Peyer's patch (tissue), 4 donors: ENCODE measurements at places on chromosomes 16 and 17.
A peak's percentile ranks its signal among the peaks of the same experiment; 100 is the strongest.

DNA sequence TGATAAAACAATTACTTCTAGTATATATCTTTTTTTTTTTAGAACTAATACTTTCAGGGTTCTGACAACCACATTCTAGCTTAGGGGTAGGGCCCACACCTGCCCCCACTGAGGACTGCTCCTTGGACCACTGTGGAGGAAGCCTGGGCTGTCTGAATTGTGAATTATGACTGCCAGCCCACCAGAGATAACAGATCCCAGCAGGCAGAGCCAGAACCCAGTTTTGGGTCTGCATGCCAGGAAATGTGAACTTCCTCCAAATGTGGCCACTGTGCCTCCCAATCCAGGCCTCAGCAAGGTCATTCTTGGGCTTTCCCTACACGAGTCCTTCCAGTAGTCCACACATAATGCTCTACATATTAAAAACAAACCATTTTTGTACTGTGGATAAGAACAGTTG is 15.9 kb downstream of the VEZF1 start:
- no peak for DNase-seq

- no peak for DNase-seq
Measured at GRCh38 chr17:44187131-44187899, 543 bp downstream of the TMUB2 start.

DNA sequence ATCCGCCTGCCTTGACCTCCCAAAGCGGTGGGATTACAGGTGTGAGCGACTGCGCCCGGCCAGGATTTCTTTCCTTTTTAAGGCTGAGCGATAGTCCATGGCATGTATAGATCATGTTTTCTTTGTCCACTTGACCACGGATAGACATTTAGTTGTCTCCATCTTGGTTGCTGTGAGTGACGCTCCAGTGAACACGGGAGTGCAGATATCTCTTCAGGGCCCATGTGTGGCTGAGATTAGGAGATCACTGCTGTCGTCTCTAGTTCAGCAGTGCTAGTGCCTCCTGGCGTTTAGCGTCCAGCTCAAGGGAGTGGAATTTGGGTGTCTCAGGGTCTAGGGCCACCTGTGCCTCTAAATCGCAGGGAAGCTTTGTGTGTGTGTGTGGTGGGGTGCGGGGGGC is 41.5 kb downstream of the ABCC1 start:
- no peak for DNase-seq

DNA sequence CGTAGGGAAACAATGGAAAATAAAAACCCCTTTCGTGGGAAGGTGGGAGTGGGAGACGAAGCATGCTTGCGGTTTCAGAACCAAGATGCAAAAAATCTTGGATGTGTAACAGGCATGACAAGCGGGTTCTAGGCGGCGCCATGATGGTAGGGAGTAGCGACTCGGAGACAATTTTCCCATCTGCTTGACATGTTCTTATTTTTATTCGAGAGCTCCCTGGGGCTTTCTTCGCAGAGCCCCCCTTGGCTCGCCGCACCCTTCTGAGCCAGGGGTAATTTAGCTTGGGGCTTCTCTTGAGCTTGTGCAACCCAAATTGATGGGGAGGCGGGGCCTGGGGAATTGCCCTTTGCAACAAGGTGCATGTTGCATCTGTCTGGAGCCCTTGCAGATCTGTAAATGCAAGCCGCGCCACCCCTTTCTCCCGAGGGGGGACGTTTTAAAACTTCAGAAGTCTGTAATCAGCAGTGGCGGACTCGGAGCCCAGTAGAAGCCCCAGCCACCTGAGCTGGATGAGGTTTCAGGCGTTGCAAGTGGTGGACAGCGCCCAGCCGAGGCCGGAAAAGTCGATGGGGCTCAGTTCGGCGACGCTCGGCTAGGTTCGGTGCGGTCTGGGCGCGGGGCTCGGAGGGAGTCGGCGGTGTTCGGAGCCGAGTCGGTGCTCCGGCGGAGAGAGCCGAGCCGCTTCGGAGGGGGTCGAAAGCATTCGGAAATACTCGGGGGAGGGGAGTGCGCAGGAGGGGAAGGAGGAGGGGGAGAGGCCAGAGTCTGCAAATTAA is 2.9 kb downstream of the GNAO1 start:
- peak; percentile 54 for DNase-seq

DNA sequence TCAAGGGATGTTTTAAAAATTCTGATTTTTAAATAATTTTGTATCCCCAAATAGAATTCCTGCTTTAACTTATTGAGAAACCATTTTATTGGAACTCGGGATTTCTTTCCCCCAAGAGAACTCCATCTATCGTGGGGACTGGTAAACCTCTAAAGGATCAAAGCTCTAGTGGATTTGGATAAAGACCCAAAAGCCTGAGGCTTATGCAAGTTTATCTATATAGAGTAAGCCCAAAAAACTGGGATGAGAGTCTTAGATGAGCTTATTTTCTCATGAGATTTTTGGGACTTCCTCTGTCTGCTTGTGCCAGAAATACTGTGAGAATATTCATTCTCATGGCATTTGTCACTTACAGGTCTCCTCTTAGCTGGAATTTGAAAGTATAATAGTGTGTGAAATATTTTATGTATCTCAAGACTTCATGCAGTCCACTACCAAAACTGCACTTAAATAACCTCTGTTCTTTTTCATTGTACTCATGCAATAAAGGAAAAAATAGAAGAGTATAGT is 333.1 kb downstream of the BCAS3 start:
- DNase-seq = no peak

DNA sequence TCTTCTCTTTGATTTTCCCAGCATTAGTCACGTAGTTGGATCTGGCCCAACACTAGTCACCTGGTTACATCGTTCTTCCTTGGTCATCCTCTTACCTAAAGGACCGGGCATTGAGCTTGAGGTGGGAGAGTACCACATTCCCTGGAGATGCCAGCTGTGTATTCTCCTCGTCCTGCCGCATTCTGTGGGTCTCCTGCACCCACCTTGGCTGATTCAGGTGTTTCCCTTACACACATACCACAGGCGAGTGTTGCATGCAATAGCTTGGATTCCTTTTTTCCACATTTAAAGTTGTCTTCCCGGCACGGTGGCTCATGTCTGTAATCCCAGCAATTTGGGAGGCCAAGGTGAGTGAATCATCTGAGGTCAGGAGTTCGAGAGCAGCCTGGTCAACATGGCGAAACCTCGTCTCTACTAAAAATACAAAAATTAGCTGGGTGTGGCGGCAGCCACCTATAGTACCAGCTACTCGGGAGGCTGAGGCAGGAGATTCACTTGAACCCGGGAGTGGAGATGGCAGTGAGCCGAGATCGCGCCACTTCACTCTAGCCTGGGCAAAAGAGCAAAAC is 21.6 kb upstream of the CLEC18C start:
- DNase-seq = no peak

DNA sequence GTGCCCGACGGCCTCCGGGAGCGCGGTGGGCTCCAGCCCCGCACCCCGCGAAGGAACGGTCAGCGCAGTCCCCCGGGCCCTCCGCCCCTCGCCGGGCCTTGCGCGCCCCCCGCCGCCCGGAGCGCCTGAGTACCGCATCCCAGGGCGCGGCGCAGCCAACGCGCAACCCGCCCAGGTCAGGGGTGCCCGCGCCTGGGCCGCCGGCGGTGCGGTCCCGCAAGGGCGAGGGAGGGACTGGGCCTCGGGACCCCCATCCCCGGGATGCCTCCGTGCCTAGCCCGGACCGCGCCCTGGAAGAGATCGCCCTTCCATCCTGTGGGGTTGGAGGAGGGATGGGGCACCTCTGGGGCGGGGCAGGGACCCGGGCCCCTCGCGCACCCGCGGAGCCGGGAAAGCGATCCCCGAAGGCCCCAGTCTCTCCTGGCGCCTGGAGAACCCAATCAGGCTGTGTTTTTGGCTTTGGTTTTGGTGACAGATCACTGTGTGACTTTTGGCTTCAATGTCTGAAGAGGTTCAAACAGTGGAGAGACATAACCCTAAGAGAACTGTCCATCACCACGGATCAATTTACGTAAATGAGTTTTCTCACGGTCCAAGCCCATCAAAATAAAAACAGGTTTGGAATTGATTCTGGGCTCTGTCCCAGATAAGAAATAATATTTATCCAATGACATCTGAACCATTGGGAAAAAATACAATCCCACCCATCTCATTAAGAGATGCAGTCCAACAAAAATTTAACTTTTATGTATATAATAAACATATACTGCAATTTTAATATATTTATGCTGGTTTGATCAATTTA is 17.8 kb downstream of the ENPP7 start:
- no peak for DNase-seq

DNA sequence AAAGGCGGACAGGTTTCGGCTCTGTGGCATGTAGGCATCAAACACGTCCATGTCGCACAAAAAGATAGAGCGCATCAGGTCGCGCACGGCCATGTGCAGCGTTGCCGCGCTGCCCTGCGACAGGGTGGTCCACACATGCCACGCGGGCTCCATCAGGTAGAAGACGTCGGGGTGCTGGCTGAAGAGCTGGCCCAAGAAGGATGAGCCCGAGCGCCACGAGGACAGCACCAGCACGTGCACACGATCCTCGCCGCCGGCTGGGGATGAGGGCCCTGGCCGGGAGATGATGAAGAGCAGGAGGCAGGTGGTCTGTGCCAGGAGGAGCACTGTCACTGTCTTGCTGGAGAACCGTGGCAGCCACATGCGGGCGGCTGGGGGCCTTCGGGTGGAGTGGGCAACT is 5.9 kb downstream of the CHST5 start:
- DNase-seq = peak; percentile 36

- no peak for DNase-seq
Measured at GRCh38 chr17:77206158-77206956, 65.6 kb downstream of the SEC14L1 start.

- peak; percentile 57 for DNase-seq
Measured at GRCh38 chr16:52557236-52557635, 10.3 kb upstream of the TOX3 start.

DNA sequence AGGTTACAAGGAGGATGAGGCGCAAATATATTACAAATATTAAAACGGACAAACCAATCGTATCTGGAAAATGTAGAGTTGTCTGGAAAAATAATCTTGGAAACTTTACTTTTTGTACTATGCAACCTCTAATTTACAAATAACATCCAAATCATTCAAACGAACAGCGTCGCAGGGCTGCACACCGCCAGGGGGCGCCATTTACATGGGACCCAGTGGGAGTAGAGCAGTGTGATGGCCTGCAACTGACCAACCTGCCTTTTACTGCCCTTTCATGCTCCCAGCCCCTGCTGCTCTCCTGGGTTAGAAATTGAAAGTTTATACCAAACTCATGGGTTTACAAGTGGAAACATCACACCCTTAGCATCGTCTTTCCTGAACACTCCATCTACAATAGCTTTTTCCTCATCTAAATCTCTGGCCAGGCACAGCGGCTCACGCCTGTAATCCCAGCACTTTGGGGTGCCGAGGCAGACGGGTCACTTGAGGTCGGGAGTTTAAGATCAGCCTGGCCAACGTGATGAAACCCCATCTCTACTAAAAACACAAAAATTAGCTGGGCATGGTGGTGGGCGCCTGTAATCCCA is 10.0 kb downstream of the PITPNC1 start:
- DNase-seq = no peak

DNA sequence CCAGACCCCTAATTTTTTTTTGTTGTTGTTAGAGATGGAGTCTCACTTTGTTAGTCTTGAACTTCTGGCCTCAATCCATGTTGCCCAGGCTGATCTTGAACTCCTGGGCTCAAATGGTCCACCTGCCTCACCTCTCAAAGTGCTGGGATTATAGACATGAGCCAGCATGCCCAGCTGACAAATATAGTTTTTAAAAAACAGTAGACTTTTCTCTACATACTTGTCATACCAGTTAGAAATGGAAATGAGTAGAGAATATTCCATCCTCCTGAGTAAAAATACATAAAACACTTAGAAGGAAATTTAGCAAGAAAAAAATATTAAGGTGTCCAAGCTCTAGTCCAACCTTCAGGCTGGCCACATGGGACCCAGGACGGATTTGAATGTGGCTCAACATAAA is 21.4 kb downstream of the C16orf78 start:
- DNase-seq = no peak

DNA sequence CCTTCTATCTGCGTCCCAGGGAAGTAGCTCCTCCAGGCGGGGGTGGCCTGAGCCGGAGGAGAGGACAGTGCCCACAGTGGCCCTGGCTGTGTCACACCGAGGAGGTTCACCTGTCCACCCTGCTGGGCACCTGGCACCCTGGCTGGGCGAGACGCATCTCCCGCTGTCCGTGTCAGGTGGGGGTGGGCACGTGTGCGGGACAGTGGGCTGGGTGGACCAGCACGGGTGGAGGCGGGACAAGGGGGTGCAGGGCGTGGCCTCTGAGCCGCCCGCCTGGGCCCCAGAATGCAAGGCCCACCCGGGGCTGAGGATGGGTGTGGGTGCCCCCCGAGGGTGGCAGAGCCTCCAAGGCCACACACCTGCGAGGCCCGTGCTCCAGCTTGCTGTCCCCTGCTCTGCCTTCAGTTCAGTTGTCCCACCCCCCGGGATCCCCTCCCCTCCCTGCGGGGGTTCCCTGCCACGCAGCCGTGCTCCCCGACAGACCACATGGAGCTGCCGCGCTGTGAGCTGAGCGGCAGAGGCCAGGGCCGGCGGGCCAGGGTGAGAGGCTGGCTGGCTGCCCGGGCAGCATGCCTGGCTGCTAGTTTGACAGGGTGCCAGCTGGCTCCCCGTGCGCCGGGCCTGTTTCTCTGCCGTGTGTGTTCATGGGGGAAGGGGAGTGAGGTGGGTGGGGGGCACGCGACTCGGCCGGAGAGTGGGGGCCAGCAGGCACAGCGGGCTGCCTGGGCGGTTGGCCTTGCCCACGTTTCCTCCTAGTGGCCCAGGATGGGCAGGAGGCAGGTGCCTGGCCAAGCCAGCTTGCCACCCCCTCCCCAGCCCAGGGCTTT is 33.9 kb downstream of the BAHCC1 start:
- DNase-seq = peak; percentile 68

GRCh38 chr17:57340160-57340981 is 84.0 kb downstream of the MSI2 start:
- DNase-seq = no peak

DNA sequence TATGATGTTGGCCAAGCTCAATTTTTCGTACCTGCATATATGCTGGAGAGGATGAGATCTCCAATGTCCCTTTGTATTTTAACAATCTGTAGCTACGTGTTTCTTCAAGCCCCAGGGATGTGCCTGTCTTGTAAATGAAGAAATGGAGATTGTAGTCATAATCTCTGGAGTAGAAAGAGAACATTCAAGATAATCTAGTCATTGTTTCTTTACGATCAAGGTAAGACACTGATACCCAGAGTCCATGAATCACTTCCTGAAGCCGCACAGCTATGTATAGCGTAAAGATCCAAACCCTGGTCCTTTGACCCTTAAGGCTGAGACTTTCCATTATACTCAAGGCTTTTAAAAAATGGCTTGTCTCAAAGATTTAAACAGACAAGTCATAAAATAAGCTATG is 205.5 kb downstream of the HS3ST3B1 start:
- no peak for DNase-seq

GRCh38 chr17:42675965-42676423 is 800 bp downstream of the PLEKHH3 start:
- no peak for DNase-seq
